GM19239 (cell line): ENCODE measurements at places on chromosomes 2 and 18.
A peak's percentile ranks its signal among the peaks of the same experiment; 100 is the strongest.

- DNase-seq: no peak
Observed at GRCh38 chr2:83602753-83603152, 856.3 kb downstream of the SUCLG1 start.

DNA sequence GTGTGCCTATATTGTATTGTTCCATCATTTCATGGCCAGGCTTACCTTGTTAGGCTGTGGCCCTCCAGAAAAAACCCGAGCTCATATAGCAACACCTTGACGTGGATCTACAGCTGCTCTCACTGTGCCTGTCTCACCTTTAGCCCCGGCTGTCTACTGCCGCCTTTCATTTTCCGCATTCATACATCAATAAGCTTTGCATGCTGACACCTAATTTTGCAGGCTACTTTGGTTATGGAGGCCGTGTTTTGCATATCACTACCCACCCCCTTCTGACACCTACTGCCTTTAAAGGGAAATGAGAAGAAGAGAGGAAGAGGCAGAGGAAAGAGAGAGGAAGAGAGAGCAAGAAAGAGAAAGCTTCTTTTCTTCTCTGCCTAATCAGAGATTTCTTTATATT lies 702.9 kb downstream of the BCL11A start:
- DNase-seq: no peak

- DNase-seq: no peak
Observed at GRCh38 chr2:64760128-64760527, 106.4 kb upstream of the SERTAD2 start.

GRCh38 chr2:229798446-229799155 lies 84.2 kb upstream of the DNER start:
- no peak for DNase-seq

DNA sequence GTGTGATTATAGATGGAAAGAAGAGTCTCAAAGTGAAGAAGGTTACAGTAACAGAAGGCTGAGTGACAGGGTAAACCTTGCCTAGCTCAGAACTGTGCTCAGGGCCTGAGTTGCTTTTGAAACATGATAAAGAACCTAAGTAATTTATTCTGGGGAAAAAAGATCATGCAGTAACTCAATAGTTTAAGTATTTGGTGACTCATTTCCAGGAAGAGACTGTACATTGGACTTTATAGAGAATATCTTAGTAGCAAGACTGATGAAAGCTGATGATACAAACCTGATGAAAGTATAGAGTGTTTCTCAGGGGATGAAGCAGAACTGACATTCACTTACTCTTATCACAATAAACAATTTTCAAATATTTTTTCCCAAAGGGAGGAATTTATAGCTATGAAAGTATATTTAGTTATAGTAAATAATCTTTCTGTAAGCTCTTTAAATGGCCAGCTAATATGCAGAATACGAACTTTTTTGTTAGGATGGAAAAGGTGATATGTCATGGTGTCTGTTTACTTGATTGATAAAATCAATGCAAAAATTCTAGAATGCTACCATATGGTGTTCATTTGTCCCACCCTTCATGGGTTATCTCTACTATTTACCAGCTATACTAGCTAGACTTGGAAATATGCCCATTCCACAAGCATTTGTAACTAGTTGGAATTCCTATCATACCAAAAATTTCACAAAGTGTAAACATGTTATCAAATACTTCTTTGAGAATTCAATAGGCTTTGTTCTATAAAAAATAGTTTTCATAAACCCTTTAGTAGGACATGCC lies 1265.5 kb upstream of the ACVR2A start:
- no peak for DNase-seq

DNA sequence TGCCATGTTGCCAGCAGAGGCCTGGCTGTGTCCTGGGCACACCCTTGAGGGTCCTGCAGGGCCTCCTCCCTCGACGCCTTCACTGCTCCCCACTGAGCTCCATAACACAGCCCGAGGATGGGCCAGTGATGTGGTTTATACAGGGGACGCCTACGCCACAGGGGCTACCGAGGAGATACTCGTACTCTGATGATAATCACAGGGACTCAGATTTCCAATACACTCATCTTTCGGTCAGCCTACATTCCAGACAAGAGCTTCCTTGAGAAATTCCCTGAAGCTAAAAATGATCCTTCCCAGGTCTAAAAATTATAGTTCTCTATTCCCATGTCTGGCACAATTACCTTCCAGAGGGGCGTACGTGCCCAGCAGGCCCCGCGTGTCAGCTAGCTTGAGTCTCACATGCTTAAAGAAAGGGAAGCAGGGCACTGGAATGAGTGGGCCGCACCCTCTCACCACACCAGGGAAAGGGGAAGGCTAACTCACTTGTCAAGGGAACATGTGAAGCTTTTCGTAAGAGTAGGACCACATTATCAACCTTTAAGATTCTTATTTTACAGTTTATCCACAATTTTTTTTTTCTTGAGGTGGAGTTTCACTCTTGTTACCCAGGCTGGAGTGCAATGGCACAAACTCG lies 159.5 kb upstream of the NDUFV2 start:
- DNase-seq: no peak

- no peak for DNase-seq
Observed at GRCh38 chr2:37625796-37626571, 45.5 kb downstream of the CDC42EP3 start.

GRCh38 chr2:30455114-30455738 lies 8.2 kb downstream of the LCLAT1 start:
- DNase-seq: no peak

- DNase-seq: peak; percentile 59
Observed at GRCh38 chr2:233063269-233063975, 3.3 kb downstream of the INPP5D start.

GRCh38 chr2:121089166-121089510 lies 195.9 kb downstream of the TFCP2L1 start:
- no peak for DNase-seq
